ENCODE measurements at places on chromosomes 11 and 22. TPM values are rescaled to one million over a fixed set of nuclear protein-coding genes. Genes with fewer than 3 reads are reported as not detected.

Gene GNAZ
- total RNA-seq: 11.1 TPM

Gene MAP6
- not detected for total RNA-seq

Gene CCDC88B
- total RNA-seq: 14.7 TPM

Gene CYB5R2
- 14.4 TPM for total RNA-seq

Gene MICALL1
- 35.2 TPM for total RNA-seq

DNA sequence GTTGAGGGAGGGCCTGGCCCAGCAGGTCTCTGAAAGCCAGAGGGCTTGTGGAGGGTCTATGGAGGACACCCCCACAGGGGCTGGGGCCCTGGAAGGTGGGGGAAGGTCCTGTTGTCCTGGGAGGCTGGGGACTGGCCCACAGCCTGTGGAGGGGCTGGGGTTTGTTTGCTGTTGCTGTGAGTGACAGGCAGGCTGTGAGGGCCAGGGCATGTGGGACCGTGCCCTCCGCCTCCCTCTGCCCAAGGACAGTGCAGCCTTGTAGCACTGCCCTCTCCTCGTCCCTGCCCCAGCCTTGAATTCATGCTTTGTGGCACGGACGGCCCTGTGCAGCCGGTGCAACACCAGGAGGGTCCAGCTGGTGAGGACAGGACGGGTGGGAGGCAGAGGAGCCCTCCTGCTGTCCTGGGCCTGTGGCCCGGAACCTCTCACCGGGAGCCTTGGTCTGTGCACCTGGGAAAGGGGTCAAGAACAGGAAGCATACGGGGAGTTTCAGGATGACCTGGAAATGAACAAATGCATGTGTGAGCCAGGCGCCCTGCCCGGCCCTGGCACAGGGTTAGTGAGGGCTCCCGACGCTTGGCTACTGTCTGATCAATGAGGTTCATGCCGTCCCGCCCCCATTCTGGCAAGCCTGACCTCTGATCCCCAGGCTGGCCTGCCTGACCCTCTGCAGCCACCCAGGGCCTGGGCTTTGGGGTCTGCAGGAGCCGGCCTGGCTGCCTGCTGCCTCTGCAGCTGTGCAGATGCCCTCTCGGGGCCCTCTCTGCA, 37.4 kb upstream of the PRODH start:
- no peaks in the 10 kb centered on the region for H3K27me3 ChIP-seq
- H3K27ac ChIP-seq: no peak overlapping the region
- no peak for DNase-seq
- H3K4me1 ChIP-seq: no peaks in the 10 kb centered on the region

- no peak overlapping the region for H3K4me3 ChIP-seq
- no peaks in the 10 kb centered on the region for H3K36me3 ChIP-seq
- DNase-seq: no peak
- H3K27me3 ChIP-seq: no peaks in the 10 kb centered on the region
- H3K27ac ChIP-seq: no peak overlapping the region
- peaks cover 9% of the 10 kb centered on the region for H3K4me1 ChIP-seq
Measured at GRCh38 chr11:62393735-62394134, 25.1 kb upstream of the SCGB1A1 start.

GRCh38 chr11:82864268-82864667, 36.0 kb downstream of the PRCP start:
- no peaks in the 10 kb centered on the region for H3K27me3 ChIP-seq
- no peak overlapping the region for H3K4me3 ChIP-seq
- H3K36me3 ChIP-seq: no peaks in the 10 kb centered on the region

DNA sequence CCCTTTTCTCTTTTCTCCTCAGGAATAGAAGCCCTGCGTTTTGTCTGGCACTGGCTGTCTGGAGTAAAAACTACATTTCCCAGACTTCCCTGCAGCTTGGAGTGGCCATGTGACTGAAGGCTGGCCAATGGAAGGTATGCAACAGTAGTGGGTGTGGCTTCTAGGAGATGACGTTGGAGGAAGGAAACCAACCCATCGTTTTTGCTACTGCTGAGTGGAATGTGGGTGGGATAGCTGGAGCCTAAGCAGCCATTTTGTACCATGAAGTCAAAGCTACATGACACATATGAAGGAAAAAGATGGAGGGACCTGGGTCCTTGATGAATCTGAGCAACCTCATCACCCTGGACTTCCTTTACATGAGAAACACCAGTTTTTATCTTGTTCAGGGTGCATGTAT, 19.6 kb downstream of the FGF3 start:
- DNase-seq: peak; percentile 84
- H3K27me3 ChIP-seq: no peaks in the 10 kb centered on the region
- H3K36me3 ChIP-seq: no peaks in the 10 kb centered on the region
- H3K4me1 ChIP-seq: peaks cover 22% of the 10 kb centered on the region

DNA sequence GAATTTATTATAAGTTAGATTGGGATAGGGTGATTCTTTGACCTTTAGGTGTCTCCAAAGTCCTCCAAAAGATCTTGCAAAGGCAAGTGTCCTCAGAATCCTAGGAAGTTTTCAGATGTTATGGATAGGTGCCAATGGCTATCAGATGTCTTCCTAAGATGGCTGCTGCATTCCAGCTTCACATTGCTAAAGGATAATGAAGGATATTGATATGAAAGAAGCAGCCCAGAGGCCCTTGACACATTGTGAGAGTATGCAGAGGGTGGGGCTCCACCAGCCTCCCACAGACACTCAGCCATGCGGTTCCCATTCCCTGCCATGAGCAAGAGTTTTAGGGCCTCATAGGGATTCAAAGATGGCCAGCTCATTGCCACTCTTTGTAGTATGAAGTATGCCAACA, 22.3 kb upstream of the GLYATL2 start:
- H3K27ac ChIP-seq: no peak overlapping the region
- H3K4me3 ChIP-seq: no peak overlapping the region
- no peak for DNase-seq
- H3K36me3 ChIP-seq: no peaks in the 10 kb centered on the region
- no peaks in the 10 kb centered on the region for H3K27me3 ChIP-seq
- no peaks in the 10 kb centered on the region for H3K4me1 ChIP-seq

- DNase-seq: no peak
- H3K36me3 ChIP-seq: no peaks in the 10 kb centered on the region
- H3K4me3 ChIP-seq: no peak overlapping the region
- H3K27me3 ChIP-seq: peaks cover 13% of the 10 kb centered on the region
- H3K4me1 ChIP-seq: no peaks in the 10 kb centered on the region
Measured at GRCh38 chr22:48832592-48832991, 995.1 kb downstream of the BRD1 start.

DNA sequence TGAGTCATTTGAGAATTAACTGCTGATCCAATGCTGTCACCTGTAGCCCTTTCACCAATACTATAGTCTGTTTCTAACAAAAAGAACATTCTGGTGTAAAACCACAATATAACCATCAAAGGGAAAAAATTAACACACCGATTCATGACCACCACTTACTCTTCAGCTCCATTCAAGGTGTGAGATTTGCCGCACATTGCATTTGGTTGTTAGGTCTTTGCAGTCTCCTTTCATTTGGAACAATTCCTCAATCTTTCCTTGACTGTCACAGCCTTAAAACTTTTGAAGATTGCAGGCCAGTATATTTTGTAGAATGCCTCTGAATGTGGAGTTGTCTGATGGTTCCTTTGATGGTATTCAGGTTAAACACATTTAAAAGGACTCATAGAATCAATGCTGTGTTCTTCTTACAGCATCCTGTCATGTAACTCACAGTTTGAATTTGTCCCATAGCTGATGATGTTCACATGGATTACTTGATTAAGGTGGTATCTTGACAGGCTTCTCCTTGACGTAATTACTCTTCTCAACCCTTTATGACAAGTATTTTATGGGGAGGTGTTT, 63.6 kb downstream of the TNRC6B start:
- DNase-seq: no peak
- no peaks in the 10 kb centered on the region for H3K36me3 ChIP-seq
- peaks cover 43% of the 10 kb centered on the region for H3K4me1 ChIP-seq

- H3K36me3 ChIP-seq: peaks cover 5% of the 10 kb centered on the region
- peak; percentile 50 for DNase-seq
- H3K27ac ChIP-seq: peak overlapping the region; percentile 54
- peak overlapping the region; percentile 20 for H3K4me3 ChIP-seq
- H3K4me1 ChIP-seq: peaks cover 27% of the 10 kb centered on the region
Measured at GRCh38 chr11:65546217-65546958, 11.8 kb downstream of the LTBP3 start.

GRCh38 chr11:106770489-106771085, 247.7 kb downstream of the GUCY1A2 start:
- no peaks in the 10 kb centered on the region for H3K27me3 ChIP-seq
- no peaks in the 10 kb centered on the region for H3K4me1 ChIP-seq
- no peak overlapping the region for H3K27ac ChIP-seq

DNA sequence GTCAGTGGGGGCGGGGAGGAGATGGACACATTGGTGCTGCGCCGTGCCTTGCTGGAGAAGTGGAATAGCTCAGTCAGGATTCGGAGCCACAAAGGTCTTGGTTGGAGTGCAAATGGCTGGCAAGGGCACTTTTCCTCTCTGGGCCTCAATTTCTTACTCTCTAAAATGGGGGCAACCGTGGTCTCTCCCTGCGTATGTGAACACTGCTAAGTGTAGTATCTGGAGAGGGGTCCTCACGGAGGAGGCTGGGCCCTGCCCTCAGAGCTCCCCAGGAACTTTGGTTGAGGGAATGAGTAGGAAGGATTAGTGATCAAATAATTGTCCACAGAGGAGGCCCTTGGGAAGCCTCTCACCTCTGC, 521 bp downstream of the P2RY6 start:
- no peaks in the 10 kb centered on the region for H3K27me3 ChIP-seq
- no peak overlapping the region for H3K27ac ChIP-seq
- no peak overlapping the region for H3K4me3 ChIP-seq
- peaks cover 9% of the 10 kb centered on the region for H3K4me1 ChIP-seq
- no peak for DNase-seq

- DNase-seq: no peak
- H3K4me3 ChIP-seq: no peak overlapping the region
- H3K27me3 ChIP-seq: no peaks in the 10 kb centered on the region
- no peaks in the 10 kb centered on the region for H3K36me3 ChIP-seq
- no peaks in the 10 kb centered on the region for H3K4me1 ChIP-seq
- H3K27ac ChIP-seq: no peak overlapping the region
Measured at GRCh38 chr22:48858121-48858520, 969.6 kb downstream of the BRD1 start.

DNA sequence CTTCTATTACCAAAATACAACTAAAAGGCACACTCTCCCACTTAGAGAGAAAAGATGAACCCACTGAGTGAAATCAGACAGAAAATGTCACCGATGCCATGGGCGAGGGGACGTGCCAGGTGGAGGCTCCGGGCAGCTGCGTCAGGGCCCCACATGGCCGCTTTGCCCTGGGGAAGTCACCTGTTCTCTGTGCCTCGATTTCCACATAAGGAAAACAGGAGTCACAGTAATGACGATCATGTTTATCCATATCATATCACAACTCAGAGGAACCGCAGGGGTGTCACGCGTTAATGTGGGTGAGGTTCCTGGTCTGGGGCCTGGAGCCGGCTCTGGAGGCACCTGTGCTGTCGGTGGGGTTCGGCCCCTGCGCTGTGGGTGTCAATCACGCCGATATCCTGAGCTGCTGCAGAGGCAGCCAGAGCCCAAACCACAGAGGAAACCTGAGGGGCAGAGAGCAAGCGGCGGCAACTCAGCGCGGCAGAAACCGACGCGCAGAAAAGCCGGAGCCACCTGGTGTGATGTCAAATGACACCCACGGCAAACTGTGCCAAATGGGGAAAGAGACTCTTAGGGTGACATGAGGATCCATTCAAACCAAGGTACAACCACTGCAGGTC, 243.7 kb downstream of the BRD1 start:
- no peaks in the 10 kb centered on the region for H3K36me3 ChIP-seq
- no peak overlapping the region for H3K27ac ChIP-seq
- no peak for DNase-seq
- H3K4me3 ChIP-seq: no peak overlapping the region

GRCh38 chr22:39524089-39524752, 3.9 kb downstream of the ATF4 start:
- peaks cover 29% of the 10 kb centered on the region for H3K4me1 ChIP-seq
- no peaks in the 10 kb centered on the region for H3K27me3 ChIP-seq
- DNase-seq: no peak

DNA sequence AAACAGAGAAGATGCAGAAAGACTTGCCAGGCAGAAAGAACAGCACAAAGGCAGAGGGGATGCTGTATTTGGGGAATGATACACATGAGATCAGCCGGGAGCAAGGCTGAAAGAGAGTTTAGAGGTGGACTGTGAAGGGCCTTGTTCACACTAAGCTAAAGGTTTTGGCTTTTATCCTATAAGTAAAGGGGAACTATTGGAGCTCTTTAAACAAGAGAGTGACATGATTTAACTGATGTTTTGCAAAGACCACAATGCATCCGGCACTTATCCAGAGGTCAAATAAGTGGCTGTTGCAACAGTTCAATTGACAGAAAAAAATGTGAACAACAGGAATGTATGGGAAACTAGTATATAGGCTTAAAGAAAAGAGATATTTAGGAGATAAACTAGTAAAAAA, 64.7 kb upstream of the RRAS2 start:
- H3K4me1 ChIP-seq: peaks cover 33% of the 10 kb centered on the region
- DNase-seq: no peak
- H3K27me3 ChIP-seq: no peaks in the 10 kb centered on the region
- H3K27ac ChIP-seq: no peak overlapping the region
- H3K4me3 ChIP-seq: no peak overlapping the region
- H3K36me3 ChIP-seq: no peaks in the 10 kb centered on the region

DNA sequence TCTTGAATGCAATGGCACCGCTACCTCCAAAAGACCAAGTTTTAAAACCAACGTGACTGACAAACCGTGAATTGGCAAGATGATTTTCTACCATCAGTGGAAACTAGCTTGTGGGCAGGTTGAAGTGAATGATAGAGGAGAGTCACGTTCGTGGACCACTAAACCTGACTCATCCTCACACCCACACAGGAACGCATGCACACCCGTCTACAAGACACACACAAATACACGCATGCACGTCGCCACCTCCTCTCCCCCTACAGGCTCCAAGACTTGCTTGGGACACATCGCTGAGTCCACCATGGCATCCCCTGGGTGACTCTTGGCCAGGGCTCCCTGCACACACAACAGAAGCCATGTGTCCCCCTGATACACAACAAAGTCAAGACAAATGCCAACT, 14.4 kb downstream of the TMPRSS6 start:
- H3K27me3 ChIP-seq: no peaks in the 10 kb centered on the region
- H3K4me1 ChIP-seq: peaks cover 5% of the 10 kb centered on the region
- H3K27ac ChIP-seq: no peak overlapping the region
- no peak for DNase-seq

GRCh38 chr22:42300259-42301076, 30.0 kb upstream of the TCF20 start:
- no peaks in the 10 kb centered on the region for H3K36me3 ChIP-seq
- peaks cover 31% of the 10 kb centered on the region for H3K4me1 ChIP-seq
- no peak for DNase-seq
- no peaks in the 10 kb centered on the region for H3K27me3 ChIP-seq

- no peak overlapping the region for H3K27ac ChIP-seq
- no peaks in the 10 kb centered on the region for H3K36me3 ChIP-seq
- DNase-seq: no peak
- H3K4me3 ChIP-seq: no peak overlapping the region
Measured at GRCh38 chr11:31262761-31263160, 106.8 kb downstream of the DCDC1 start.

DNA sequence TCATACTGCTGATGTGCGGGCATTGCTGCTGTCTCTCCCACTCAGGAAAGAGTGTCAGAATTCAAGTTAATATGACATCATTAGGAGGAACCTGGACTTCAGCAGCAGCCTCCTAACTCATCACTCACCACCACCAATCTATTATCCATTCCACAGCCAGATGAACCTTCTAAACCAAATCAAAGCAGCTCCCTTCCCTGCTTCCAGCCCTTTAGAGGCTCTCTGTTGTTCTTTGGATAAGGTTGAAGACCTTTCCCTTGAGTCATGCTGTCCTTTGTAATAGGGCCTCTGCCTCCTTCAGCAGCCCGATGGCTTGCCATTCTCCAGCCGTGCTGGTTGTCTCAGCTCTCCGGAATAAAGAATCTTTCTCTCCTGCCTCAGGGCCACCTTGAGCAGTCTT, 301.3 kb downstream of the DDX10 start:
- H3K4me3 ChIP-seq: no peak overlapping the region
- no peaks in the 10 kb centered on the region for H3K4me1 ChIP-seq
- H3K27ac ChIP-seq: no peak overlapping the region
- DNase-seq: no peak
